Cerebellar nuclear complex (tissue), 1 donor: ENCODE measurements at places on chromosomes 1 and 21.

GRCh38 chr1:1756661-1757421 is 21.4 kb downstream of the NADK start:
- DNase-seq, result no peak

- DNase-seq, result no peak
These were observed 180.8 kb upstream of the CACYBP start for GRCh38 chr1:174818951-174819350.

- no peak for DNase-seq
These were observed 11.2 kb downstream of the KANK4 start for GRCh38 chr1:62307895-62308492.

- no peak for DNase-seq
These were observed 54.0 kb upstream of the RASAL2 start for GRCh38 chr1:178039891-178040290.

GRCh38 chr1:25615172-25615541 is 1.4 kb upstream of the MAN1C1 start:
- DNase-seq, result no peak

DNA sequence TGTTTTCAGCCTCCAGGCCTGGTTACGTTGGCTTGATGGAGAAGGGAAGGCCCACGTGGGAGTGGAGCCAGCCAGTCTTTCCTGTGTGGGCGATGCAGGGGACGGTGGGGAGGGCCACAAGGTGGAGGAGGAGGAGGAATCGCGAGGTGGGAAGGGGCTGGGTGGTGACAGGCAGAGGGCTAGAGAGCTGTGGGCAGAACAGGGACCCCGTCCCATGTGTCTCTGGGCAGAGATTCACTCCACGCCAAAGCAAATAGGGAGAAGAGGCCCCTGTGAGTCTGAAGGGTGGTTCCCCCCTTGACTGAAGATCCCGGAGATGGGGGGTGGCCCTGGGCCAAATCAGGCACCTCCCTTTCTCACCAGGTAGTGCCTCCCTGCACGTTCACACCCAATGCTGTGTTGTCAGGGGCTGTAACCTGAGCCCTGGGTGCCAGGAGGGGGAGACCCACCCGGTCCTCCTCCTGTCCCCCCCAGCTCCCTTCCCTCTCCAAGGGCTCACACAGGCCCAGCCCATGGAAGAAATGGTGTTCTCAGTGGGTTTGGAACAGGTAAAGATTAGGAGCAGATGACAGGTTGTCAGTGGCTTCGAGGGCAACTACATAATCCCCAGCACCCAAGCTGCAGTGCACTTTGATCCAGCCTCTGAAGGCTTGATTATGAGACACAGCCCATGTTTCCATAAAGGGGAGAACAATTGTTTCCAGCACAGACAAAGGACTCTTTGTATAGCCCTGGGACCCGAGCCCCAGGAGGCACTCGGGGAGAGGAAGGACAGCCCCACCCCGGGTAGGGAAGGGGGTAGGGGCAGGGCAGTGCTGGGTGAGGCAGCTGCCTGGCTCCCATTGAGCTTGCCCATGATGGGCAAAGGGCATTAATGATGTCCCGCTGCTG is 37.7 kb upstream of the GPR37L1 start:
- DNase-seq, result no peak

DNA sequence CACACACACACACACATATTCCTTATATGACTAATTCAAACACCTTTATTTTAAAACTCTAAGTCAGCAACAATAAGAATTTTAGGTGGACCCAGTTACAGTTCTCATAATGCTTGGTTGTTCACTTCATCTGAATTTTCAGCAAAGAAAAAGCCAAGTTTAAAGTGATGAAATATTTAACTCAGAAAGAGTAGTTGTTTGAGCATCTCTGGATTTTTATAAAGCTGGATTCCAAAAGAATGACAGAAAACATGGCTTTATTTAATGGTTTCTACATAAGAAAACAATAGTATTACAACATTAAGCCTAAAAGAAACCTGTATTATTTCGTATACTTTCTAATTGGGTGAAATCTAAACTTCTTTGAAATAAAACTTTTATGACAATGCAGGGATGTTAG is 54.2 kb upstream of the ADAMTS5 start:
- no peak for DNase-seq

DNA sequence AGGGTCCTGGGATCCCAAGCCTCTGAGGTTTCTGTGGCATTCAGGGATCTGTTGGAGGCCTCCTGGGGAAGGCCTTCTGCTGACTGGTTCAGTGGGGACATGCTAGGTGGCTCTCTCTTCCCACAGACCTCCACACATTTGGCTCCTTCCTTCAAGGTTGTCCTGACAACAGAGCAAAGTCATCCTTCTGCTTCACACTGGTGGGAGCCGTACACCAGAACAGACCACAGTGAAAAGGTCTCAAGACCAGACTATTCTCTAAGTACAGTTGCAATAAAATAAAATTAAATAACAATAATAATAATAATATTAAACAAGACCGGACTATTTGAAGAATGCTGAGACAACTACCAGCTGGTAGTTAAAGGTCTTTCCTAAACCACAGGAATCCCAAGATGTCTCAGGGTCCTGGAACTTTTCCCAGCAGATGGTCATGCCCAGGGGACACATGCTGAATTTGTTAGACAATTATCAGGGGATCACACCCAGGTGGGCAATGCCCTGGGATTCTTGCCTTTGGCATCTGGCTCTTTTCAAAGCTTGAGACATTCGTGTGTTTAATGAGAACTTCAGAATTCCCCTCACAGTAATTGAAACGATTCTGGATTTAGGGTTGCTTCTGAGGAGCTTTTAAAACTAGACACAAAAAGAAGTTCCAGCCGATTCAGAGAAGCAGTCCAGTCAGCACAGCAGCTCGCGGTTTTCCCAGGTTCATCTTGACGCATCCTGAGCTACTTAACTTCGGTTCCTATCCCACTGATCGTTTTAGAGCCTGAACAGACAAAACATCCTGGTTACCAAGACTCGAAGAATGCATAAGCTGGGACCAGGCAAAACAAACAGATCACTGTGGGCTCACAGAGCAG is 22.9 kb downstream of the HTR1D start:
- DNase-seq, result no peak

- DNase-seq, result no peak
These were observed 41.0 kb downstream of the RXRG start for GRCh38 chr1:165403835-165404482.

- DNase-seq, result no peak
These were observed 559 bp downstream of the VCAM1 start for GRCh38 chr1:100720101-100720500.

- DNase-seq, result no peak
These were observed 202.0 kb downstream of the NFIA start for GRCh38 chr1:61284248-61284854.

- no peak for DNase-seq
These were observed 38.7 kb downstream of the JUN start for GRCh38 chr1:58745117-58745516.

- DNase-seq, result no peak
These were observed 96.3 kb upstream of the KLHDC7A start for GRCh38 chr1:18384471-18384870.

DNA sequence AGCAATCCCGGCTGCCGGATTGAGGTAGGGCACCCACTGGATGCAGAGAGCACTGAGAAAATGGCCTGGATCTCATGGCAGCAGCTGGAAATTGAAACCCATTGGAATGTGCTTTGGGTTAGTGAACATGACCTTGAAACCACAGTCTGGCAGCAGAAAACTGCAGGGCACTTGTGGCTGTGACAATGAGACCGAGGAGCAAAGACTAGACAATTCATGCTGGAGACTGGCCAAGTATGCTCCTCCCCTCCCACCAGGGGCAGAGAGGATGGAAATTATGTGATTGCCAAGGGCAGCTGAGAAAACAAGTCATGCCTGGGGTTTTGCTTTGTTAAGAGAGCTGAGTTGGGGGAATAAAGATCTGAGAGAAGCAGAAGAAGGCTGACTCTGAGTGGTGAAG is 60.7 kb downstream of the ZNF697 start:
- no peak for DNase-seq
